ENCODE measurements at places on chromosomes 4 and X.

DNA sequence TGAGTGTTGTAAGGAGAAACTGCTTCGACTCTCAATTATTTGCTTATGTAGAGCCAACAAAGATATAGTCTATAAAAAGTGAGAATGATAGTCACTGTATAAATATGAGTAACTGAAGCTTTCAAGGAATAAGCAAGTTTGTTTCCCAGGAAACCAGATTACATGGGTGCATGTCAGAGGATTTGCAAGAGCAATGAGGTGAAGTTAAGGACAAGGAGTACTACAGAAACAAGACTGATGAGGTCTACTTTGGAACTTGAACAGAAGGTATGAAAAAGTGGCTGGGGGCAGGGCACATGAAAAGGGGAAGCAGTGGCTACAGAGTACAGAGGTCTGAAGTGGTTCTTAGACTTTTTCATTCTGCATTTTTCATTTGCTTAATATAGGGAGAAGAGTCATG is 321.0 kb upstream of the CXXC4 start:
- DNase-seq: no peak

DNA sequence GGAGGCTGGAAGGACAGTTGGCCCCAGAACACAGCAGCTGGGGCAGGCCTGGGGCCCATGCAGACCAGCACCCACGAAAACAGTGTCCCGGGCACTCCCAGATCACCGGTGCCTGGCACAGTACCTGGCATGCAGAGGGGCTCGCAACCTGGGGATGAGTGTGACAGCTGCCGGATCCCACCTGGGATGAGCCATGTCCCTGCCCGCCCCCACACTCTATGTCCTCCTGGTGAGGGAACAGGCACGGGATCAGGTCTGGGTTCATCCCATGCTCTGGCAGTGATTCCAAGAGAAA is 22.8 kb upstream of the PPP2R2C start:
- no peak for DNase-seq

GRCh38 chr4:36709991-36710390 is 428.6 kb downstream of the DTHD1 start:
- no peak for DNase-seq

DNA sequence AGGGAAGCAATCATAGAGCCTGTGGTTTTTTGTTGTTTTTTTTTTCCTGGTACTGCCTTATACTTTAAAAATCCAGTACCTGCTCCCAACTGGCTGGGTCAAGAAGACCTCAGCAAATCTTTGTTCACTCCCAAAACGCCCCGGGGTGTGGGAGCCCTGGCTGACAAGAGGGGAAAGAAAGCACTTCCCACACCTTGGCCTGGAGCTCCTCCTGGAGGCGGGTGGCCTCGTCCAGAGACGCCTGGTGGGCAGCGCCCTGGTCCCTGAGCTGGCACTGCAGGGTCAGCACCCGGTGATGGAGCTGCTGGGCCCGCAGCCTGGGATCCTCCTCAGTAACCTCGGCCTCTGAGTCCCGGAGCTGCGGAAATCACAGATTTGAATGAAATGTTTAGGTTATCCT is 38.2 kb downstream of the C4orf50 start:
- DNase-seq: no peak

DNA sequence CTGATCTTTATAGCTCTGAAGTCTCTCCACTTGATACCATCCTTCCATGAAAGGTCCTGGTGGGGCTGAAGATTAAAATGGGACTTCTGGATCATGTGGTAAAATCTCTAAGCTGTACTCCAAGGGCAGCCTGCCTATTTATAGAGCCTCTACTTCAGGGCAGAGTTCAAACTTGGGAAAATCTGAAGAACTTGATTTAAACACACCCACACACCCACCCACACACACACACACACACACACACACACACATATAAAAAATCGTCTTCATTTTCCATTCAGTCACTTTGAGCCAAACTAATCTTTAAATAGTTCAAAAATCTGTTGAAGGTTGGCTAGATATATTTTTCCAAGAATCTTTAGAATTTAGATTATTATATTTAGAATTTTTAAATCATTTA is 234.9 kb upstream of the GPC4 start:
- no peak for DNase-seq

GRCh38 chr4:15945516-15945915 is 7.0 kb upstream of the FGFBP1 start:
- DNase-seq: no peak

GRCh38 chr4:167171928-167172327 is 62.4 kb downstream of the SPOCK3 start:
- no peak for DNase-seq

GRCh38 chr4:81723927-81724587 is 252.3 kb upstream of the RASGEF1B start:
- DNase-seq: no peak

GRCh38 chrX:53324803-53325202 is 43.4 kb upstream of the IQSEC2 start:
- DNase-seq: no peak

DNA sequence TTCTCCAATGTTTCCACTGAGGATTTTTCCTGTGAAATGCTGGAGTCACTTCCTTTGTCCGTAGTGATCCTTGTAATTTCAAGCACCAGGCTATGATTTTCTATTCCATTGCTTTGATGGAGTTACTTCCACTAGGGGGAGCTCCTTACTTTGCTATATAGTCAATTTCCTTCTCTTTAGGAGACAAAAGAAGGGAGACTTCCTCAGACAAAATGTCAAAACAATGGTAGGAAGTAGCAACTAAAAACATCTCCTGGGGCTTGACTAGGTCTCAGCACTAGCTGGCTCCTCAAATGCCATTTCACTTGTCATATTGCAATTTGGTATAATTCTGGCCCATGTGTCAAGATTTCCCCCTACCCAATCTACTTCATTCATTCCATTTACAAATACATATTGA is 24.1 kb downstream of the ZCCHC12 start:
- DNase-seq: no peak

- DNase-seq: no peak
These were observed 44.5 kb upstream of the BTC start for GRCh38 chr4:74838746-74839370.

- no peak for DNase-seq
These were observed 292.6 kb upstream of the KLF3 start for GRCh38 chr4:38371391-38371851.

- DNase-seq: no peak
These were observed 14.0 kb upstream of the TADA2B start for GRCh38 chr4:7029212-7029611.

GRCh38 chr4:37535872-37536271 is 150.3 kb downstream of the RELL1 start:
- no peak for DNase-seq

DNA sequence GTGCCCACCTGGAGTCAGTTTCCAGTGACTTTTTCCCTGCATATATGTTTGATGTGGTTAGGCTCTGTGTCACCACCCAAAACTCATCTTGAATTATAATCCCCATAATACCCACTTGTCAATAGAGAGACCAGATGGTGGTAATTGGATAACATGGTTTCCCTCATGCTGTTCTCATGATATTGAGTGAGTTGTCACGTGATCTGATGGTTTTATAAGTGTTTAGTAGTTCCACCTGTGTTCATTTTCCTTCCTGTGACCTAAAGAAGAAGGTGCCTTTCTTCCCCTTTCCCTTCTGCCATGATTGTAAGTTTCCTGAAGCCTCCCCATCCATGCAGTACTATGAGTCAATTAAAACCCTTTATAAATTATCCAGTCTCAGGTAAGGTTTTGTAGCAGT is 740.9 kb downstream of the ARAP2 start:
- no peak for DNase-seq

- DNase-seq: no peak
These were observed 48.2 kb upstream of the AADAT start for GRCh38 chr4:170137927-170138326.

- no peak for DNase-seq
These were observed 246.2 kb downstream of the SCFD2 start for GRCh38 chr4:53119680-53120079.

GRCh38 chrX:19761554-19762295 is 125.7 kb downstream of the SH3KBP1 start:
- no peak for DNase-seq

GRCh38 chr4:79431839-79432238 is 23.8 kb upstream of the GK2 start:
- DNase-seq: no peak

DNA sequence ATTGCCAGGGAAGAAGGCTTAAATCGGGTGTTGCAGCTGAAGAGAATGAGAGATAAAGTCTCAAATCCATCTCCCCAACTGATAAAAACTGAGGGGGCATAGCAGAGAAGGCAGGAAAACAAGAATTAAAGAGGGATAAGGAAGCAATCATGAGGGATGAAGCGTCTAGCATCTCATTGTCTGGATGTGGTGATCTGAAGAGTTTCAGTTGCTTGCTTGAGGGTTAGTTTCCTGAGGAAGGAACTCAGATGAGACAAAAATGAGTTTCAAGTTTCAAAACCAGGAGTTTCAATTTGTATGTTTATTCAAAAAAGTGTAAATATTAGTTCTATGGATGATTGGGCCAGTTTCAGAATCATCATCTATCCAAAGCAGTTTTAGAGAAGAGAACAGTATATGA is 496.9 kb downstream of the RAB28 start:
- no peak for DNase-seq

DNA sequence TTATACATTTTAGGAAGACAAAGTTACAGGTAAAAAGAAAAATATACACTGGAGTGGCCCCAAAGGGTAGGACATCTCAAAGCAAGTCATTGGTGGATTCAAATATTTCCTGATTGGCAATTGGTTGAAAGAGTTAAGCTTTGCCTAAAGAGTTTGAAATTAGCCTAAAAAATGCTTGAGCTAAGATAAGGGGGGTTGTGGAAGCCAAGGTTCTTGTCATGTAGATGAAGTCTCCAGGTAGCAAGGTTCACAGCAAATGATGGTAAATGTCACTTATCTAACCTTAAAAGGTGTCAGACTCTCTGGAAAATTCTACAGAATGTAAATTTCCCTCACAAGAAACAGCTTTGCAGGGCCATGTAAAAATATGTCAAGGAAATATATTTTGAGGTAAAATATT is 596.7 kb downstream of the FAT4 start:
- no peak for DNase-seq

GRCh38 chr4:153215921-153216320 is 11.7 kb downstream of the TRIM2 start:
- no peak for DNase-seq

DNA sequence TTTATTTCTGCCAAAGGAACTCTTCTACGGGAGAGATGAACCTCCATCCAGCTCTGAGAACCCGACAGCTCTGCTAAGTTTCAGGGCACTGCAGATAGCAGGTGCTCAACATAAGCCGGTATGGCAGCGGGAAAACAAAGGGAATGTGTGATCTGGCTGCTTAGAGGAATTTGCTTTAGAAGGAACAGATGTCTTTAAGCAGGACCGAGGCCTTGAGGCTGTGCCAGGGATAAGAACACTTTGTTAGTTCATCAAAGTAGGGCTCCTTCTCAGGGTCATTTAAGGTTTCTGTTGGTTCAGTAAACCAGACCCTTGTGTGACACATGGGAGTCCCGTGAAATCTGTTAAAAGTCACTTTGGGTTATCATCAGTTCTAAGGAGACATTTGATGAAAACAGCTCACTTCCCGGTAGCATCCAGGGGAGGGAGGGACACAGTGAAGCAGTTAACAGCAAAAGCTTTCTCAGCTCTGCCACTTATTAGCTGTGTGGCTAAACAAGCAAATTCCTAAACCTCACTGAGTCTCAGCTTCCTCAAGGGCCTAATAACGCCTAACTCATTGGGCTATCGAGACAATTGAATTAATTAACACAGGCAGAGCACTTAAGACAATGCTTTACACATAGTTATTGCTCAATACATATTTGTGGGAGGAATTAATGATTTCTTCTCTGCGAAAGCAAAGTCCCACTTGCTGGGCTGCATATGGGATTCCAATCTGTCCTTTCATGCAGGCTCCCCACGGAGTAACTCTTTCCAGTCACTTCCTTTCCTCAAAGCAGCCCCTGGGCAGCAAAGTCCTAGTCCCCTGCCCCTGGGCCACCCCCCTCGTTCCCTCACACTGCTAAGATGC is 2.9 kb upstream of the FTSJ1 start:
- DNase-seq: no peak

- no peak for DNase-seq
These were observed 912.5 kb upstream of the TENM3 start for GRCh38 chr4:181330654-181331201.

Data from amygdala (tissue), 56 donors.